ENCODE measurements at places on chromosomes 5 and 9. TPM values are rescaled to one million over a fixed set of nuclear protein-coding genes. Genes with fewer than 3 reads are reported as not detected.

GRCh38 chr5:178453224-178453623 is 137.0 kb downstream of the COL23A1 start:
- DNase-seq = no peak

DNA sequence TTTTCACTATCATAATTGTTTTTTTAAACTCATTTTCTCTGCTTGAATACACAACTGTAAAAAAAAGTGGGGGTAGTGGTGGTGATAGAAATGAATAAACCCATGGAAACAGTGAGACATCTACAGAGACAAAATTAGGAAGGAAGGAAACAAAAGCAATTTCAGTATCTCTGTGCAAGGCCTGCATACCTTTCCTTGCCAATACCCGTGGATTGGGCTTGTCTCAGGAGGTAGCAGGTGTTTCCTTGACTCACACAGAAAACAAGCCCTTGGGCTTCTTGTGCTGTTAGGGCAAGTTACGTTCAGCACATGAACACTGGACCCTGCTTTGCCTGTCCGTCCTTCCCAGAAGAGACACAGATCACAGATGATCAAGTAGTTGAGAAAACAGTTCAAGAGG is 372.2 kb downstream of the ZSWIM6 start:
- DNase-seq = no peak

DNA sequence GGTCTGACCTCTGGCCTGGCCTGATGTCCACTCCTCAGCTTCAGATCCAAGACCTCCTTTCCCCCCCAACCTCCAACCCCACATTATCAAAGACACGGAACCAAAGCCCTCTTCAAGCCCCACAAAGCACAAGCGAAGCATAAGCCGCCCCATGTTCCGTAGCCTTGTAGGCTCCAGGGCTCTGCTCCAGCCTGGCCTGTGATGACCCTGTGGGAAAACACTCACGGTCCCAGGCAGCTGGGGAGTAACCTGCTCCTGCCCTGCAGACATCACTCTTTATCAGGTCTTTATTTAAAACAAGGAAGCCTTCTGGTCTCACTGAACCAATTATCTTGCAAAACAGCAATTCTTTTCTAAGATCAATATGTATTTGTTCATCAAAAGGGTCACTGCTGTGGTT is 15.4 kb upstream of the WNK2 start:
- no peak for DNase-seq

DNA sequence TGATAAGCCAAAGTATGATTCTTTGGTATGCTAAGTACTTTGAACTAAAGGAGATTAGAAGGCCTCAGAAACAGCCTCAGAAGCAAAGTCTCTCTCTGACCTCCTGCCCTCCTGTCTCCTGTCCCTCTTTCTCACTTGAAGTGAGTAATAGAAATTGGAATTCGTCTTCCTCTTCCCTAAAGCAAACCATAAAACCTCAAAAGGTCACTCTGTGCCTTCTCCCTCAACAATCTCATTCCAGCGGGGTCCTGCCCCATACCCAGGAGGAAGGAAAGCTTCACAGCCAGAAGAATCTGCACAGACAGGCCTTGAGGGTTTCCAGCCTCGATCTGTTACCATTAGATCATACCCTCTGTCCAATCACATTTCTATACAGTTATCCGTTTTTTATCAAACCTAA is 87.8 kb downstream of the HAPLN1 start:
- no peak for DNase-seq

- no peak for DNase-seq
Observed at GRCh38 chr9:18360005-18360404, 113.9 kb upstream of the ADAMTSL1 start.

F2RL2 gene
- 1.1 TPM for polyA plus RNA-seq

PPP3R2 gene
- not detected for polyA plus RNA-seq

SPATA31A3 gene
- polyA plus RNA-seq = not detected

Measured in urinary bladder (tissue), 4 donors.